ENCODE measurements at places on chromosomes 3 and 15.

GRCh38 chr3:53100818-53101466, 29.3 kb downstream of the RFT1 start:
- H3K4me1 ChIP-seq = no peaks in the 10 kb centered on the region
- no peaks in the 10 kb centered on the region for H3K27me3 ChIP-seq
- no peak for DNase-seq
- no peak overlapping the region for H3K27ac ChIP-seq
- H3K4me3 ChIP-seq = no peak overlapping the region
- H3K36me3 ChIP-seq = 0 out of 2 replicates have a peak, but pooled peaks cover 6% of the 10 kb centered on the region

GRCh38 chr15:36106640-36107335, 472.6 kb upstream of the CDIN1 start:
- no peaks in the 10 kb centered on the region for H3K4me1 ChIP-seq
- H3K27me3 ChIP-seq = no peaks in the 10 kb centered on the region
- no peak overlapping the region for H3K4me3 ChIP-seq
- no peak overlapping the region for H3K27ac ChIP-seq
- H3K36me3 ChIP-seq = no peaks in the 10 kb centered on the region

DNA sequence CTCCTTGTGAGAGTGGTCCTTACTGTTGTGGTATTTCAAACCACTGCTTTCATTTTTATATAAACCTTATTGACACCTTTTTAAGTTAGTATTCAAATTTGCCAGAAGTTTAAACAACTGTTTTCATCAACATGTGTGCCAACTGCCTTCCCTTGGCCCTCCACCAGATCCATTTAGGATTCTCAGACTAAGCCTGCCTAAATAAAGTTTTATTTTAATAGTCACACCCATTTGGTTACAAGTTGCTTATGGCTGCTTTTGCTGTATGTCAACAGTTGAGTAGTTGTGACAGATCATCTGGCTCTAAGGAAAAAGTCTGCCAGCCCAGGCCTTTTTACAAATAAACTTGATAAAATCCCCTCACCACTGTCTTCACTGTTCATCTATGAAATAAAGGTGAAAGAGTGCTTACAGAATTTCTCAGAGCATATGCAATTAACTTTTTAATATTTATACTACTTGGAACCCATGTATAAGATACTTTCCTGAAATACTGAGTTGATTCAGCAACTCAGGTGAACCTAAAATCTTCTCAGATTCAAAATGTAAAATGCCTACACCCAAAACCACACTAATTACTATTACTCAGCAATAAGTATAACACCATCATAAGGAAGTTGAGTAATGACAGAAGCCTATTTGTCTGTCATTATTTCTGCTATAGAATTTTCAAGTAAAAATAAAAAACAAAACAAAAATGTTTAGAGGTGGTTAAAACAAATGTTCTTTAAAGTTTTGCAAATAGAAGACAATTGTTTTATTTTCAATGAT, 35.1 kb downstream of the PEAK1 start:
- no peaks in the 10 kb centered on the region for H3K4me1 ChIP-seq
- no peaks in the 10 kb centered on the region for H3K36me3 ChIP-seq
- no peaks in the 10 kb centered on the region for H3K27me3 ChIP-seq
- no peak overlapping the region for H3K4me3 ChIP-seq
- no peak for DNase-seq

GRCh38 chr3:190053919-190054672, 66.6 kb downstream of the P3H2 start:
- peaks cover 3% of the 10 kb centered on the region for H3K4me1 ChIP-seq
- H3K36me3 ChIP-seq = no peaks in the 10 kb centered on the region
- no peak for DNase-seq
- no peak overlapping the region for H3K4me3 ChIP-seq
- no peak overlapping the region for H3K27ac ChIP-seq
- H3K27me3 ChIP-seq = no peaks in the 10 kb centered on the region

- no peaks in the 10 kb centered on the region for H3K36me3 ChIP-seq
- peaks cover 2% of the 10 kb centered on the region for H3K27me3 ChIP-seq
- H3K4me3 ChIP-seq = peak overlapping the region; percentile 84
- no peak for DNase-seq
- no peak overlapping the region for H3K27ac ChIP-seq
Observed at GRCh38 chr3:125054449-125055329, 1.1 kb downstream of the HEG1 start.

GRCh38 chr3:196378146-196378841, 40.1 kb upstream of the TM4SF19 start:
- no peaks in the 10 kb centered on the region for H3K27me3 ChIP-seq
- no peak overlapping the region for H3K27ac ChIP-seq
- DNase-seq = no peak
- H3K4me1 ChIP-seq = 0 out of 2 replicates have a peak, but pooled peaks cover 3% of the 10 kb centered on the region
- no peak overlapping the region for H3K4me3 ChIP-seq

GRCh38 chr15:100714749-100715342, 112.5 kb downstream of the ASB7 start:
- no peaks in the 10 kb centered on the region for H3K27me3 ChIP-seq
- no peaks in the 10 kb centered on the region for H3K4me1 ChIP-seq
- no peak overlapping the region for H3K4me3 ChIP-seq
- DNase-seq = no peak

GRCh38 chr15:90159213-90159612, 41.9 kb upstream of the SEMA4B start:
- peaks cover 5% of the 10 kb centered on the region for H3K4me1 ChIP-seq
- no peak overlapping the region for H3K27ac ChIP-seq
- no peaks in the 10 kb centered on the region for H3K36me3 ChIP-seq
- DNase-seq = no peak
- H3K4me3 ChIP-seq = no peak overlapping the region

DNA sequence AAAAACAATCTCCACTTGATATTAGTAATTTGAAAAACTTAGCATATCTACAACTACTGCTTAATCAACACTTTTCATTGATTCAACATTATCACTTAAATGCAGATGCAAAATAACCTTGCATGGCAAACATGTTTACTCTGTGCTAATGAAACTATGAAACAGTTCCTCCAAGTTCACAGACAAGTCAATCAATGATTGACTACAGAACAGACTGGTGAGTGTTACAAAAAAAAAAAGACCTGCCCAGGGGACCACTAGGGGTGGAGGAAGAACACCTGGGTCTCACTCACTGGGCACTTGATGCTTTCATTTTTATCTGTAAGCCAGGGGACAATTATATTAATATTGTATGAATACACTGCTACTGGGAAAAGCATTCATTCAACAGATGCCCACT, 4.3 kb upstream of the NR2C2 start:
- H3K4me3 ChIP-seq = no peak overlapping the region
- peaks cover 5% of the 10 kb centered on the region for H3K36me3 ChIP-seq

- no peak overlapping the region for H3K27ac ChIP-seq
- H3K4me1 ChIP-seq = peaks cover 2% of the 10 kb centered on the region
- no peaks in the 10 kb centered on the region for H3K36me3 ChIP-seq
Observed at GRCh38 chr15:60850903-60851302, 372.0 kb upstream of the ICE2 start.

DNA sequence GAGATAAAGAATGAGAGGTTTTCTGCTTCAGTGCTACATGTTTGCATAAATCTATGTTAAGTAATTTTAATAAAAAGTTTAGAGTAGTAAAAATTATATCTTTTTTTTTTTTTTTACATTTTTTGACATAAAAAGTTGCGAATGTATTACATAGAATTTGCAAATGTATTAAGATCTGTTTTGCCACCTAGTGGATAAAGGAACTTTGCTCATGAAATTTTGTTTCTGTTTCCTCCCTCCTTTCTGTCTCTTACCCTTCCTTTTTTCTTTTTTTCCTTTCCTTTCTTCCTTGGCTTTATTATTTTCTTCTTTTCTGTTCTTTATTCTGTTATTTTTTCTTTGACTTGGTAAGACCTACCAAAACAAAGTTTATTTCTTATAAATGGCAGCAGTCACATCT, 58.5 kb upstream of the UTS2B start:
- H3K36me3 ChIP-seq = no peaks in the 10 kb centered on the region
- no peaks in the 10 kb centered on the region for H3K27me3 ChIP-seq
- H3K4me1 ChIP-seq = no peaks in the 10 kb centered on the region
- no peak overlapping the region for H3K27ac ChIP-seq
- H3K4me3 ChIP-seq = no peak overlapping the region
- DNase-seq = no peak

GRCh38 chr3:72279631-72280041, 494.7 kb upstream of the PROK2 start:
- no peak overlapping the region for H3K27ac ChIP-seq
- no peak overlapping the region for H3K4me3 ChIP-seq
- no peaks in the 10 kb centered on the region for H3K27me3 ChIP-seq
- DNase-seq = no peak
- no peaks in the 10 kb centered on the region for H3K36me3 ChIP-seq

GRCh38 chr3:68288085-68288484, 633.7 kb upstream of the SUCLG2 start:
- no peaks in the 10 kb centered on the region for H3K27me3 ChIP-seq
- H3K27ac ChIP-seq = no peak overlapping the region
- DNase-seq = no peak

- no peaks in the 10 kb centered on the region for H3K27me3 ChIP-seq
- no peaks in the 10 kb centered on the region for H3K4me1 ChIP-seq
- no peak overlapping the region for H3K27ac ChIP-seq
- DNase-seq = no peak
Observed at GRCh38 chr15:60374628-60375081, 23.1 kb downstream of the ANXA2 start.

DNA sequence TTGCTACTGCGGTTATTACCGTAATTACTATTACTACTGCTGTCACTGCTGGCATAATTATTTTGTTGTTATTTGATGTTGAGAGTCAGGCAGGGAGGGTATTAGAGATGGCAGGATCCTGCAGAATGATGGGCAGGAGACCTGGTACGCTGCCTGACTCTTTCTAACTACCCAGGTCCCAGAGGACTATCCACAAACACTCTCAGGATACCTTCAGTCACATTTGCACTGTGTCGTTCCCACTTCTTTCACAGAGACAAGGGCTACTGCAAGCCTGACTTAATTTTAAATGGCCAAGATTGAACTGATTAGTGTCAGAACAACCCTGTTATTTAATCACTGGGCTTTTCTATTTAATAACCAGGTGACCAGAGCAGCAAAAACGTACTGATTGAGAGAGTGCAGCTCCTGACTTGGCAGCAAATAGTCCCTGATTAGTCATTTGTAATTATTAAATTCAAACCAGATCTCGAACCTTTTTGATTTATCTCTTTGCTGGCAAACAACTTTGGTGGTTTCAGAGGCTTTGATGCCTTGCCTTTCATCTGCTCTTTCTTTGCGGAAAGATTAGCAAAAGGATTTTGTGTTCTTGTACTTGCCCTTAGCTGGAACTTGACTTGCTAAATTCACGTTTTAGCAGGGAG, 88.8 kb upstream of the ARHGEF3 start:
- no peaks in the 10 kb centered on the region for H3K4me1 ChIP-seq
- DNase-seq = no peak
- H3K36me3 ChIP-seq = no peaks in the 10 kb centered on the region
- H3K4me3 ChIP-seq = no peak overlapping the region

- no peak overlapping the region for H3K27ac ChIP-seq
- no peaks in the 10 kb centered on the region for H3K27me3 ChIP-seq
- DNase-seq = no peak
Observed at GRCh38 chr3:98824256-98824655, 61.1 kb downstream of the ST3GAL6 start.

GRCh38 chr3:71944482-71945065, 159.6 kb upstream of the PROK2 start:
- no peaks in the 10 kb centered on the region for H3K27me3 ChIP-seq
- no peak overlapping the region for H3K27ac ChIP-seq
- no peaks in the 10 kb centered on the region for H3K36me3 ChIP-seq

DNA sequence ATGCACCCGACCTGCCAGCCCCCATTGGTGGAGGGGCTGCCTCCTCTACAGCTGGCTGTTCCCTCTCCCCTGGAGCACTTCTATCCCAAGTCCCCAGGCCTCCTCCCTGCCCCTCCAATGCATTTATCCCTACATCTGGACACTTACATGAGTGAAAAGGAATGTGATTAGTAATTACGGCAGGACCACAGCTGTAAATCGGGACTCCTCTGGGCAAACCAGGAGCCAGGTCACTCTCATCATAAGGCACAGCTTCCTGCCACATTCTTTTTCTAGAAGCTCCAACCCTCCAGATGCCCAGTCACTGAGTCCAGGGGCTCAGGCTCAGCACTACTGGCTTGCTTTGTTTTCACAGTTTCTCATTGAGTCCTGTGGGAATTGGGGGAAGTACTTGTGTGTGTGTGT, 54.3 kb downstream of the IL20RB start:
- H3K4me3 ChIP-seq = no peak overlapping the region
- H3K27ac ChIP-seq = no peak overlapping the region
- H3K4me1 ChIP-seq = no peaks in the 10 kb centered on the region
- no peaks in the 10 kb centered on the region for H3K27me3 ChIP-seq

- no peaks in the 10 kb centered on the region for H3K27me3 ChIP-seq
- H3K4me1 ChIP-seq = no peaks in the 10 kb centered on the region
- H3K27ac ChIP-seq = no peak overlapping the region
- H3K36me3 ChIP-seq = peaks cover 5% of the 10 kb centered on the region
- no peak overlapping the region for H3K4me3 ChIP-seq
- peak; percentile 61 for DNase-seq
Observed at GRCh38 chr15:60507596-60508424, 28.9 kb upstream of the ICE2 start.

DNA sequence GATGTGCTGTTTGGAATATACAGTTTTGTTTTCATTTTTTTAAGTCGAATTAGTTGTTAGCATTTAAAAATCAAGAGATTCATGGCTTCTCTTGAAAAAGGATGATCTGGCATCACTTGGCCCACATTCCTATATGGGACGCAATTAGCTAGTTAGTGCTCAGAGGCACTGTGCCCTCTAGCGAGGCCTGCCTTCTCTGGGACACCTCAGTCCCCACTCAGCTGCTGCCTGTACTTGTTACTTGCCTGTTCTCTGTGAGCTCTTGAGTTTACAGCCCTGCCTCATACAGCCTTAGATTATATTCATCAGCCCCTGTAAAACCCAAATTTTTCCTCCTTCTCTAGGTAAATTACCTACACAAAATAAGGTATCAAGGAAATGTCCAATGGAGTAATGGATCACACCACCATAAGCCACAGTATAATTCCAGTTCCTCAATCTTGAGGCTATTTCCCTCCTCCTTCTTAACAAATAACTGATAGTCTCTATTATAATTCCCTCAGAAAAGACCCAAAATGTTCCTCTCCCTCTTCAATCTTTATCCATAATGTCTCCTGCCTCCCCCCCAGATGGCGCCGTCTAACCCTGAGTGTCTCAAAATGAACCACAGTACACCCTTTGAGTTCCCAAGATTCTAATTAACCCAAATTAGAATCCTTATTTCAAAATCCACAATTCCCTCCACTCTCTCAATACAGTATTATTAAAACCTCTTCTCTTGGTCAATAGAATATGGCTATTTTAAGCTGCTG, 2.7 kb downstream of the ZMAT3 start:
- H3K4me1 ChIP-seq = 0 out of 2 replicates have a peak, but pooled peaks cover 1% of the 10 kb centered on the region
- DNase-seq = no peak
- no peaks in the 10 kb centered on the region for H3K36me3 ChIP-seq
- H3K27me3 ChIP-seq = no peaks in the 10 kb centered on the region
- no peak overlapping the region for H3K27ac ChIP-seq
- no peak overlapping the region for H3K4me3 ChIP-seq

- no peaks in the 10 kb centered on the region for H3K27me3 ChIP-seq
- DNase-seq = no peak
- no peaks in the 10 kb centered on the region for H3K36me3 ChIP-seq
- no peaks in the 10 kb centered on the region for H3K4me1 ChIP-seq
- no peak overlapping the region for H3K27ac ChIP-seq
Observed at GRCh38 chr15:101090428-101090790, 161.4 kb downstream of the CHSY1 start.

- no peak overlapping the region for H3K4me3 ChIP-seq
- no peaks in the 10 kb centered on the region for H3K36me3 ChIP-seq
- H3K27me3 ChIP-seq = no peaks in the 10 kb centered on the region
- H3K27ac ChIP-seq = no peak overlapping the region
- no peaks in the 10 kb centered on the region for H3K4me1 ChIP-seq
Observed at GRCh38 chr15:48451241-48451640, 120.0 kb downstream of the DUT start.

- H3K36me3 ChIP-seq = no peaks in the 10 kb centered on the region
- no peak overlapping the region for H3K4me3 ChIP-seq
- H3K27ac ChIP-seq = no peak overlapping the region
- H3K27me3 ChIP-seq = no peaks in the 10 kb centered on the region
- H3K4me1 ChIP-seq = 0 out of 2 replicates have a peak, but pooled peaks cover 2% of the 10 kb centered on the region
Observed at GRCh38 chr3:10193692-10194327, 29.1 kb downstream of the IRAK2 start.
